ENCODE measurements at places on chromosomes 1 and 21.
A peak's percentile ranks its signal among the peaks of the same experiment; 100 is the strongest.

DNA sequence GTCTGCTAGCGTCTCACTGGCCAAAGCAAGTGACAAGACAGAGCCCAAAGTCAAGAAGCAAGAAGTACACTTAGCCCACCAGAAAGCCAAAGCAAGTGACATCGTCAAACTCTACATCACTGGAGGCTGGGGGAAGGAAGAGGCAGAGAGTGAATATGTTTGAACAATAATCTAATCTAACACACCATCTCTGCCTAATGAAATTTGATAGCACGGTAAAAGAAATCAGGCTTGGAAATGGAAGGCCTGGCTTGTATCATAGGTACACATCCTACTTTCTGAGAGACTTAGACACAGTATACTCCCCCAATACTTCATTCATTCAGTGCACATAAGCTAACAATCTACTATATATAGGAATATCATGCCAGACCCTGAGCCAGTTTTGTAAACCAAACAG, 26.3 kb downstream of the TRABD2B start:
- DNase-seq: no peak

DNA sequence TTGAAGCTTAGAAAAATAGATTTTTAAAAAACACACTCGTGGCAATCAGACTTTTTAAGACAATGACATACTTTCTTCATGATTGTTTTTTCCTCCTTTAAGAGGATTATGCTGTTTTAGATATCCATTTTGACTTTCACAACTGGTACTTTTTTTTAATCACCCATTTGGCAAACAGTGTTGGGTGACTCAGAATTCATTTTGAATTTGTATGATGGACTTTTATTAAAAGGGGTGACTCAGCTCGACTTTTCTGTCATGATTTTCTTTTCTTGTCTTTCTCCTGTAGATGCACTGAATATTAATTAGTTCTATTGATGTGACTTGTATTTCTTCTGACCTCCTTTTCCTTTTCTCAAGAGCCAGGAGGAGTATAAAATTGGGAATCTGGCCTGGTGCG, 44.7 kb downstream of the FMN2 start:
- DNase-seq: no peak

- DNase-seq: peak; percentile 39
Observed at GRCh38 chr1:27992276-27992675, 32.5 kb downstream of the XKR8 start.

GRCh38 chr1:12148160-12148957, 18.4 kb upstream of the TNFRSF1B start:
- no peak for DNase-seq

- no peak for DNase-seq
Observed at GRCh38 chr21:34883491-34884271, 165.4 kb downstream of the RUNX1 start.

GRCh38 chr1:238530209-238530851, 639.6 kb upstream of the ZP4 start:
- no peak for DNase-seq

- DNase-seq: no peak
Observed at GRCh38 chr21:29473808-29474207, 175.1 kb downstream of the BACH1 start.

GRCh38 chr1:162386292-162387225, 5.0 kb downstream of the C1orf226 start:
- DNase-seq: no peak

- no peak for DNase-seq
Observed at GRCh38 chr1:61055110-61055614, 27.2 kb upstream of the NFIA start.

DNA sequence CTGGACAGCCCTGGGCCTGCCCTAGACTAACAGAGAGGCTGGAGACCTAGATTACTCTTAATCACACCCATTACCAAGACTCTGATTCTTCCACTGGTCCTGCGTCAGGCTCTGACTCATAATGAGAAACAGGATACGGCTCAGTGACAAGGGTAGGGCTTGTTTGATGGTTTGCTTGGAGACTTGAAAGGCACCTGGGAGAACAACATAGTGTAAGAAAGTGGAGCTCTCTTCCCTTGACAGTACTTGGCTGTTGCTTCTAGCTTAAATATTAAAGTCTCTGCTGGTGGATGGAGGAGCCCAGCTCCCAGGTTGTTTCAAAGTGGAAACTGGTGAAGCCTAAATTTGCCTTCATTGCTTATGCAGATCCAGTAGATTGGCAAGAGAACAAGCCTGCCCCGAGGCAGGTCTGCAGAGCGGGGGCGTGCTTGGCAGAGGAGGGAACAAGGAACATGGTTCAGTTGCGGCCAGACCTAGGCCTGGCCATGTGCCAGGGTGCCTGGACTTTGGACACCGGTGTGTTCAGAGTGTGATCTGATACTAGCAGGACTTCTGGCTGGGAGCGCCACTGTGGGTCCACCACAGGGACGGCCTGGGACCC, 480.6 kb downstream of the CAMTA1 start:
- no peak for DNase-seq

DNA sequence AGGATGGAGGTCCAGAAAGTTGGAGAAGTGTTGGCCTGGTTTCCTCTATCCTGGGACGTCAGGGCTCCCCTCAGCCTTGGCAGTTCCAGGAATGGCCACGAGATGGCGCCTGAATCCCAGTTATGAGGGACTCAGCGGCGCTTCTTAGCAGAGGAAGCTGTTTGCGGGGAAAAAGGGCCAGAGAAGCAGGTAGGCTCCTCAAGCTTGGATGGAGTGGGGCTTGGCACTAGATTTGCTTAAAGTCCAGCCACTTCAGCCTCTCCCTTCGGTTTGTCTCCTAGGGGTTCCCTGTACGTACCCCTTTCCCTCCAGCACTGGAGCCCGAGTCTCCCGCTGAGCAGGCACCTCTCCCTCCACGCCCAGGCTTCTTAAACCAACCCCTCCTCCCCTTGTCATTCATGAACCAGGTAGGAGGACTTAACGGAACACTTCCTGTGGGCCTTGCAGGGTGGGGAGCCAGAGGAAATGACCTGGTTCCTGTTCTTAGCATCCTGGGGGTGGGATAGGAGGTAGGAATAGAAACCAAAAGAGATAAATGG, 32.0 kb upstream of the TENT5B start:
- DNase-seq: peak; percentile 88

- DNase-seq: no peak
Observed at GRCh38 chr1:117026361-117026760, 24.8 kb downstream of the CD101 start.

GRCh38 chr1:177002891-177003290, 161.6 kb downstream of the ASTN1 start:
- DNase-seq: no peak

DNA sequence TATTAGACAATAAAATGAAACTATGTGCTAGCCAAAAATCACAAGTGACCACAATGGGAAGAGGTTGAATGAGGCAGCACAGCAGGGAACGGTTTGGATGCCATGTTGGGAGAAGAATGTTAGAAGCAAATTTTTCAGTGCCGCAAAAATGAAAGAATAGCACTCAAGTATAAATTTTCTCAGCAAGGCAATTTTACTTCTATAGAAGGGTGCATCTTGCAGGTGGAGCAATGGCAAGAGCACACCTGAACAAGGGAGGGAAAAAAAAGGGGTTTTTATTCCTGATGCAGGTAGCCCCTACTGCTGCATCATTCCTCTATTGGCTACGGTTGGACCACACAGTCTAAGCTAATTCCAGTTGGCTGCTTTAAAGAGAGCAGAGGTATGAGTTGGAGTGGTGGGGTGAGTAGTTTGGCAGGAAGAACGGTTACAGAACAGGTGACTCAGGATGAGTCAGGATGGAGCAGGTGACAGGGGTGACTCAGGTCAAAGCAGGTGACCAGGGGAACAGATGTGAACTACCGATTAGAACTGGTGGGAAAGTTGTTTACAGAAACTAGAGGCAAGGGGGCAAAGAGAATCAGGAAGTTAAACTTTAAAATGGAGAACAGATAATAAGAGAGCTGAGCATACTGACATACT, 301.1 kb upstream of the NRIP1 start:
- no peak for DNase-seq
